ENCODE measurements at places on chromosomes 5 and 9.
A peak's percentile ranks its signal among the peaks of the same experiment; 100 is the strongest.

- DNase-seq, result no peak
Measured at GRCh38 chr5:53116597-53116996, 7.0 kb upstream of the MOCS2 start.

- DNase-seq, result no peak
Measured at GRCh38 chr5:1295650-1296037, 776 bp upstream of the TERT start.

DNA sequence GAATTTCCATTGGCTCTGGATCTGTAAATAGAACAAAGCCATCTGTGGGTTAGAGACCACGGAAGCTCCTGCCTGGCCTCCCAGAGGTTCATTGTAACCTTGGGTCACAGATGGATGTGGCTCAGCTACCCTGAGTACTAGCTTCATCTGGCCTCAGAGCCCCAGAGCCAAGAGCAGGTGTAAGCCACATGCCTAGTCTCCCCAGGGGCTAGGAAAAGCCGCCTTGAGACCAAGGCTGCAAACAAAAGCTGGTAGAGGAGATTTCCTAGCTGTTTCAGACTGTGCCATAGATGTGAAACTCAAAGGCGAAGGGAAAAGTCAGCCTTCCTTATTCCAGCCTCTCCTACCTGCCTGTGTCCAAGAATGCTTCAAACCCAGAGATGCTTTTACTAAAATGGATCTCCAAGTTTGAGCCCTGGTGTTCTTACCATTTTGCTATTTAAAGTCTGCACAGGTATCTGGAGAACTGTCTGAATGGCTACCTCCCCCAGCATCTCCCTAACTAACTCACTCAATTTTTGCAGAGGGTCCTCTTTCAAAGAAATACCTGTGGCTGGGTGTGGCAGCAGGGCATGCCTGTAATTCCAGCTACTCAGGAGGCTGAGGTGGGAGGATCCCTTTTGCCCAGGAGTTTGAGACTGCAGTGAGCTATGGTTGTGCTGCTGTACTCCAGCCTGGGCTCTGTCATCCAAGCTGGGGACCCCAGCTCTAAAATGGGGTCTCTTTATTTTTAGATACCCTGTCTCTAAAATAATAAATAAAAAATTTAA lies 42.3 kb upstream of the MAP1B start:
- no peak for DNase-seq

DNA sequence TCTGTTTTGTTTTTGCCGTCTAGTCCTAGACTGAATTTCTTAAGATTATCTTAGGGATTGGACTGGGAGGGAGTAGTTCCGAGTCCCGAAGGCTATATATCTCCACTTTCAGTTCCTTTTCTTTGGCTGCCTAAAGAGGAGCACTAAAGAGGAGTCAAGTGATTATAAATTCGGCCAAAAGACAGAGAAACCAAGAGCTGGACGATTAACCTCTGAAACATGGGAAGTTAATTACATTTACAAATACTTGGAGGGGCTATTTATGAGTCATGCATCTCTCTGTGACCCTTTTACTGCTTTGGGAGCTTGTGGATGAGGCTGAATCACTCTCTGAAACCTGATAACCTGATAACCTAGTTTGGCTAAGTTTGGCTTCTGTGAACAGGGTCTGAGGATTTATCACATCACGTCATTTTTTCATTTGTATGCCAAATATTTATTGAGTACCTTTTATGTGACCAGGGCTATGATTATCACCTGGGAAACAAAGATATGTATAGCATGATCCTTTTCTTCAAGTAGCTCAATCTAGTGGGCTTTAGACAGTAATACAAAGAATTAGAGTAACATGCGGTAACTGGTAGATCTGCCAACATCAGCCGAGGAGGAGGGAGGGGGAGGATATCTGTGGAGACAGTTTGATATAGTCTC lies 180.9 kb downstream of the CD180 start:
- no peak for DNase-seq

DNA sequence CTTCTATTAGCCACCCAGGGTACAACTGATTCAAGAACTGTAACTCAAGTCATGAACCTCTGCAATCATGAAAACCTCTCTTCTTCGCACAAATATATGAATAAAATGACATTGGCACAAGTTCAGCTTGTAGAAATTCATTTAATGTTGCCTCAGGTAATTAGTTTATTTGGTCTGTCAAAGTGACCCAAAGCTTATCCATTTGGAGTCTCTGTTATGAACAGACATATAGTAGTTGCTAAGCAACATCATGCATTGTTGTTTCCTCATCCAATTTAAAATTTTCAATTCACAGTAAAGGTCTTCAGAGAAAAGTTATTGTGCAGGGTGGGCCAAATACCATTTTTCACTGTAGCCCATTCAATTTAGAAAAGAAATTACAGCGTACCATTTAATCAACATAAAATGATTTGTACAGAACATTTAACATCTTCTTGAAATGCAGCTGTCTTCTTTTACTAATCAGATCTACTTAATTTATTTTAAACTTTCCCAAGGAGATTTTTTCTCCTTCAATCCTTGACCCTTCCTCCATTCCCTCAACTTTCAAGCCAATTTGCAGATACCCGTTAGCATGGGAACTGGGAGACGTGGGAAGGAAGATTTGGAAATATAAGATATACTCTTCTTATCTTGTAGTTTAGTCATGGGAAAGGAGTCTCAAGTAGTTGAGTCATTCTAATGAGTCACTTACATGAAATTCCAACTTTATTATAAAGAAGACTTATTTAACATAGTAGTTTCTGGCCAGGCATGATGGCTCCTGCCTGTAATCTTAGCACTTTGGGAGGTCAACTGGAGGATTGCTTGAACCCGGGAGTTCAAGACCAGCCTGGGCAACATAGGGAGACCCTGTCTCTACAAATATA lies 231.3 kb downstream of the ATPSCKMT start:
- DNase-seq, result no peak

DNA sequence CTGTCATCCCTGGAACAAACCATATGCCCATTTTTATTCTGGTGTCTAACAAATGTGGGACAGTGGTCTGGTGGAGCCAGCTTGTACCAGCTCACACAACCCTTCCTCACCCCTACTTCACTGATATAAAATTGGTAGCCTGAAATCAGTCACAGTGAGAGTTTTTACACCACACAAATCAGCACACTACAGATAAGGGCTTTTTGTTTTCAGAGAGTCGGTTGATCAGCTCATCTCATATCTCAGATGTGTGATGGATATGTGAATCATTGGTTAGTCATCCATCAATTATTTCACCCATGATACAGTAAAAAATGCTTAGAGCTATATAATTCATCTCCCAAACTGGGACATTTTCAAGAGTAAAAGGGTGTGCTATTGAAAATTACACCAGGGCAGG lies 529.2 kb downstream of the EBF1 start:
- no peak for DNase-seq

DNA sequence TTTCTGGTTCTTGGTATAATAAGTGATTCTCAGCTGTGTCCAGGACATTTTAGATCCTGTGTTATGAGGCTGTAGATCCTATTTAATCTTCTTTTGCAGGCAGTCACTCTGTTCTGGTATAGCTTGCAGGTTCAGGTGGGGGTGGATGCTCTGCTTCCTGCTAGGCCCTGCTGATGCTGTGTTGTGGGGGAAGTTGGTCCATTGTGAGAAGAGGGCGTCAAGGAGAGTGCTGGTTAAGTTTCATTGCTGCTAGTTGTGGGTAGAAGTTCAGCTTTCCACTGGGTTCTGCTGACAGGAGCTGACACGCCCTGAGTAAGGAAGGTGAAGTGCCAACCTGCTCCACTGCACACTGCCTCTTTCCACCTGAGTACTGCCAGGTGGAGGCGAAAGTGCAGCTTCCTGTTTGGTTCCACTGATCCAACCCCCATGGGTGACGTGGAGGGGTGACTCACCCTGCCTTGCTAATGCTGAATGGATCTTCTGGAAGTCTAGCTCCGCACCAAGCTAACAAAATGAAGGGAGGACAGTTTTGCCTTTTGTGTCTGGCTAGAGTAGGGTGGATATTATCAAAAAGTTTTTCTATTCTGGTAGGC lies 16.3 kb downstream of the NMRK1 start:
- peak; percentile 71 for DNase-seq

DNA sequence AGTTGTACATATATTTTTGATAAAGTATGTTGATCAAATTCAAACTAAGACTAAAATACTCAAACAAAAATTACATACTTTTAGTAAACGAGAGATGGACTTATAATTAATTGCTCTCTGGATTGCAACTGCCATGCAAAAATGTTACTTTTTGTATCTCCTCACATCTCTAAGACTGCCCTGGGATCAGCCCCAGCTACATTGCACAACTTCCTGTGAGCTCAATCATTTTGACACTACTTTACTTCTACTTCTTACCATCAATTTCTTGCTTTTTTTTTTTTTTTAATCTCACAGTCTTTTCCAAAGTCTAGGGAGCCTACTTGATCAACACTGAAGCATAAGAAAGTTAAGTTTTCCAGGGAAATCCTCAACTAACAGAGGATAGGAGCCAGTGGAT lies 506.0 kb upstream of the CDH10 start:
- no peak for DNase-seq

GRCh38 chr5:54758038-54758437 lies 227.4 kb downstream of the ESM1 start:
- DNase-seq, result no peak

DNA sequence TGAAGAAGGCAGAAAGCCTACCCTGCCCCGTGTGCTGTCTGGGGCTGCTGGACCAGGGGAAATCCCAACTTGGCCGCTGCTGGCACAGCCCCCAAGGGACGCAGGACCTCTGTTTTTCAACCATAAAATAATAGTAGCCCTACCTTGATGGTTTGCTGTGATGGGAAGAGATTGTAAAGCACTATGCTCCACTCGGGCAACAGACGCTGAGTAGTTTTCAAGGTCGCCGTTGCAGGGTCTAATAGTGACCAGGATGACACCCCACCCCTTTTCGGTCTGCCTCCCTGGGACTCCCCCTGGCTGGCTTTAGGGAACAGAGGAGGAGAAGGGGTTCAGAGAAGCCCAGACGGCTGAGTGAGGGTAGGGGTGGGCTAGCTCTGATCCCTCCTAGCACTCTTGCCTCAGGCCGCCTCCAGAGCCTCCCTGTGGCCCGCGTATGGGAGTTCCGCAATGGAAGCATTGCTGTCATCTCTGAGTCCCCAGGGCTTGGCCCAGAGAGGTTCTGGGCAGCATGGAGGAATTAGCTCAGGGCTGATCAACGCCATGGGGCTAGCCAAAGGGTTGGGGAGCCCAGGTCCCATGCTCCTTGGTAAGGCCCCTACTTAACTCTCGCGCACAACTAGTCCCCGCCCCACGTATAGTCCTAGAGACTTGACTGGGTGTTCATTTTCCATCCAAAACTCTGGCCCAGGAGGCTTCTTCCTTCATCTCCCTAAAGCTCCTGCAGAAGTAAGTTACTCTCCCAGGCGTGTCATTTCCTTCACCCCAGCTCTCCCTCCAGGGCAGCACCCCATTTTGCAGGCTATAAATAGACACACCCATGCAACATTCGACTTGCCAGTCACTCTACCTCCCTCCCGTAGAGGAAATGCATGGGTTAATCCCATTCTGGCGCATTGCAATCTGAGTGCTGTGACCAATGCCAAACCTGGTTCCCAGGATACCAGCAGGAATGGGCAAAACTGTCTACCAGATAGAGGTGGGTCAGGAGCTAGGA lies 1.1 kb upstream of the IRF1 start:
- DNase-seq, result no peak

DNA sequence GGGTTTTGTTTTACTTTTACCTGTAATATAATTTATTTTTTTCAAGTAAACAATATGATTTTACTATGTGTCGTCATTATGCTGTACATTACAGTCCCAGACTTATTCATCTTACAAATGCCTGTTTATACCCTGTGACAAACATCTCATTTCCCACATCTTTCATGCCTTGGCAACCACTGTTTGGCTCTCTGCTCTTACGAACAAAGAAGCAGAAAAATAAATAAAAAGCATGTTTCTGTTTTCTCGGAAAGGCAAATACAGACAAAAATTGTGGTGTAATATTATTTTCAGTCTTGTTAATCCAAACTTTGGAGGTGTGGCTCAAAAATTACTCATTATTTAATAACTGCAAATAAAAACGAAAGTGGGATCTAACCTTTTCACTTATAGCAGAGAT lies 393.0 kb downstream of the CDH12 start:
- DNase-seq, result no peak

GRCh38 chr9:1745980-1746379 lies 269.2 kb upstream of the SMARCA2 start:
- DNase-seq, result no peak

DNA sequence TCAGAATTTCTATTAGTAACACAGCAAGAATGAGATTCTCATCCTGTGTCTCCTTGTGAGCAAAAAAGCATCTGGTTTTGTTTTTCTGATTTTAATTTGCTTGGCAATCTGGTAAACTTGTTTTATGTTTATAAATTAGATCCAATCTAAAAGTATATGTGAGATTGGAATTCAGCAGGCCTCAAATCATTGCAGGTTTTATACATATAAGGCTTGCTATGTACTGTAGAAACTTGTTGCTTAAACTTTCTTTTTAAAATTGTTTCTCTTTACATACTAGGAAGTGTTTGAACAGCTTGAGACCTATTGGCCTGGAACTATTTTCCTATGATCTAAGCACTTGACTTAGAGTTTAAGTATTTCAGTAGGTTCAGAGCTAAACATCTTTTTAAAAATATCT lies 1037.8 kb downstream of the NR2F1-AS1 start:
- DNase-seq, result no peak

GRCh38 chr5:68884883-68885282 lies 208.9 kb upstream of the SLC30A5 start:
- DNase-seq, result no peak

DNA sequence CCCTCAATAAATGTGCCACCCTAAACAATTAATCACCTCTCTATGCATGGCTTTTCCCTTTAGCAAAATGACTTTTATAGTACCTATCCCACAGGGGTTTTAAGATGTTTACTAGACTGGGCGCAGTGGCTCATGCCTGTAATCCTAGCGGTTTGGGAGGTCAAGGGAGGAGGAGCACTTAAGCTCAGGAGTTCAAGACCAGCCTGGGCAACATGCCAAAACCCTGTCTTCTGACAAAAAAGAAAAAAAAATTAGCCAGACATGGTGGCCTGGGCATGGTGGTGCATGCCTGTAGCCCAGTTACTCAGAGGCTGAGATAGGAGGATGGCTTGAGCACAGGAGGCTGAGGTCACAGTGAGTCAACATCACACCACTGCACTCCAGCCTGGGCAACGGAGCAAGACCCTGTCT lies 13.5 kb downstream of the SH3TC2 start:
- no peak for DNase-seq

GRCh38 chr9:34957492-34958410 lies at the start of gene PHF24:
TSS of gene PHF24 (plus strand) at chr9:34958285. CDS start at chr9:34971299, 13,014 bp downstream.
- DNase-seq, result peak; percentile 33

DNA sequence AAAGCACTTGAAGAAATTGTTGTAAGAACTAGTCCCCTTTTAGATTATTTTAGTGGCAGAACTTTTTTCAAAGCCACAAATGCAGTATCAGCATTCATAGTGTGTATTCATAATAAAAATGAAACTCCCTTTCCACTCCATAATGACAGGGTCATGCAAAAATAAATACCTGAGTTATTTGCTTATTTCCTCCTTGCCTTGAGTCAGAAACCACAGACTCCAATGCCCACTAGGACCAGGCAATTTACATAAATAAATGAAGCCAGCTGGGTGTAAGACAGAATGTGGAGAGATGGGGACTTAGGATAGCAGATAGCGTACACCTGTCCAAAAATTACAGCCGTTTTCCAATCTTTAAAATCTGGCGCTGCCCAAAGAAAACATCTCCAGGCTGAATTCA lies 417.8 kb downstream of the TMEM161B start:
- DNase-seq, result no peak
